ENCODE measurements at places on chromosomes 12 and 14. TPM values are rescaled to one million over a fixed set of nuclear protein-coding genes. Genes with fewer than 3 reads are reported as not detected.
A peak's percentile ranks its signal among the peaks of the same experiment; 100 is the strongest.

ZNF641 gene
- 5.6 TPM for total RNA-seq

DNA sequence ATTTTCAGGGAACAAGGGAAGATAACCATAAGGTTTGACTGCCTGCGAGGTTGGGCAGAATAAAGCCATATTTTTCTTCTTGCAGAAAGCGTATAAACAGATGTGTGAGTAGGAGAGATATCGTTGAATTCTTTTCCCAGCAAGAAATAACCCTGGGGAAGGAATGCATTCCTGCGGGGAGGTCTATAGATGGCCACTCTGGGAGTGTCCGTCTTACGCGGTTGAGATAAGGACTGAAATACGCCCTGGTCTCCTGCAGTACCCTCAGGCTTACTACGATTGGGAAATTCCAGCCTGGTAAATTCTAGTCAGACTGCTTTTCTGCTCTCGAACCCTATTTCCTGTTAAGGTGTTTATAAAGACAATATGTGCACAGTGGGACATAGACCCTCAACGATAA is 225.0 kb downstream of the LRIG3 start:
- DNase-seq, result no peak

RNF212B gene
- not detected for total RNA-seq

- DNase-seq, result no peak
Measured at GRCh38 chr12:85588221-85588620, 248.0 kb downstream of the RASSF9 start.

- DNase-seq, result peak; percentile 80
Measured at GRCh38 chr12:53352331-53353256, 16.4 kb upstream of the SP7 start.

DNA sequence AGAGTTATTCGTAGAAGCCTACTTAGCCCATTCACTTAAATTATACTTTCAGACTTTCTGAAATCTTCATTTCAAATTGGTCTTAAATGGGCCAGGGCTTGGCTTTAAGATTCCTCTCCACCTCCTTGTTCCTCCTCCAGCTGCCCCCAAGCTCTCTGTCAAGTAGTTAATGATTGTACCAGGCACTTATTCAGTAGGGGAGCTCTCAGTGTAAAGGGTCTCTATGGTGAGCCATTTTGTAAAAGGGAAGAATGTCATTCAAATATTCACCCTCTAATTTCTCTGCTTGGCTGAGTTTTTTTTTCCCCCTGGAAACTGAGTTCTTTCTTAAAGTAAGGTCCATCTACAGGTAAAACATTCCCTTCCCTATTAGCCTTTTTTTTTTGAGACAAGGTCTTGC is 96.6 kb downstream of the SUDS3 start:
- DNase-seq, result no peak

DNA sequence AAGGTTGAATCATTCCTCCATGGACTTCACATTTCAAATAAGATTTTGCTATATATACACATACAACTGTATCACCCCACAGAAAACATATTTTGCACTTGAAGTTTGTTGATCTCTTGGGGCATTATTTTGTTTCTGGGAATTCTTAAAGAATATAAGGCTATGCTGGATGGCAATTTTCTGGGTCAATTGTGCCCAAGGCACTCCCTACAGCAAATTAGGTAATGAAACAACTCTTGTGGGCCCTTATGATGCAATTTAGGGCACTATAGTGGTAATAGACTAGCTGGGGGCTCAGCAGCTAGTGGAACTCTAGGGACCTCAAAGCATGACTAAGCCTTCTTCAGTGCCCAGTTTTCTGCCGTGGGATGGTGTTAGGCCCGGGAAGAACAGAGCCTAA is 444.4 kb downstream of the NRXN3 start:
- DNase-seq, result no peak

- DNase-seq, result no peak
Measured at GRCh38 chr12:78695749-78696148, 168.8 kb upstream of the SYT1 start.

RPL41 gene
- 3,303 TPM for total RNA-seq

EGLN3 gene
- not detected for total RNA-seq

- DNase-seq, result peak; percentile 48
Measured at GRCh38 chr12:53300187-53300586, 692 bp downstream of the MYG1 start.

DNA sequence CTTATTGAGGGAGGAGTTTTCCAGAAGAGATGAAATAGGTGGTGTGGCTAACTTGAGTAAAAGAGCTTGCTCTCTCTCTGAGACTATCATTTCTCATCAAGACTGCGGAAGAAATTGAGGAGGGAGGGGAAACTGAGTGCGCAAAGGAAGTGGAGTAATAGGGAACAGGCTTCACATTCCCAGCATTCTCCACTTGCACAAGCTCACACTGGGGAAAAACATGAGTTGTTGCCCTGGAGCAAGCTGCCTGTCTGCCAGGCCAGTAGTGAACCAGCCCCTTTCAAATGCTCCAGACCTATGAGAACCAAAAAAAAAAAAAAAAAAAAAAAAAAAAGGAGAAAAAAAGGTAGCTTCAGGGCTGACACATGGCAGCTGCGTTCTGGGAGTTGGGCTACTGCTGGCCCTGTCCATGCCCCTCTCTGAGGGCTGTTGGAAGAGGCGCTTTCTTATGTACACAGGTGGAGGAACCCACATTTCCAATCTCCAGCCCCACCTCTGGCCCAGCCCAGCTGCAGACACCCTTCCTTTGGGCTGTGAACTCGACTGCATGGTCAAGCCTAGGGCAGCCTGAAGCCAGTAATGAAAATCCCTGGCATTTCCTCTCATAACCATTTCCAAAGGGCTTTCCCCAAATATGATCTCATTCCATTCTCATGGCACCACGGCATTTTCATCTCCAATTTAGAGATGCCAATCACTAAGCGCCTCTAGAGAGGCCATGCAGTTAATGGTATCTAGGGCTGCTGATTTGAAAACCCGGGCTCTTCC is 32.5 kb upstream of the EMP1 start:
- DNase-seq, result no peak

VDR gene
- 13.4 TPM for total RNA-seq

DNA sequence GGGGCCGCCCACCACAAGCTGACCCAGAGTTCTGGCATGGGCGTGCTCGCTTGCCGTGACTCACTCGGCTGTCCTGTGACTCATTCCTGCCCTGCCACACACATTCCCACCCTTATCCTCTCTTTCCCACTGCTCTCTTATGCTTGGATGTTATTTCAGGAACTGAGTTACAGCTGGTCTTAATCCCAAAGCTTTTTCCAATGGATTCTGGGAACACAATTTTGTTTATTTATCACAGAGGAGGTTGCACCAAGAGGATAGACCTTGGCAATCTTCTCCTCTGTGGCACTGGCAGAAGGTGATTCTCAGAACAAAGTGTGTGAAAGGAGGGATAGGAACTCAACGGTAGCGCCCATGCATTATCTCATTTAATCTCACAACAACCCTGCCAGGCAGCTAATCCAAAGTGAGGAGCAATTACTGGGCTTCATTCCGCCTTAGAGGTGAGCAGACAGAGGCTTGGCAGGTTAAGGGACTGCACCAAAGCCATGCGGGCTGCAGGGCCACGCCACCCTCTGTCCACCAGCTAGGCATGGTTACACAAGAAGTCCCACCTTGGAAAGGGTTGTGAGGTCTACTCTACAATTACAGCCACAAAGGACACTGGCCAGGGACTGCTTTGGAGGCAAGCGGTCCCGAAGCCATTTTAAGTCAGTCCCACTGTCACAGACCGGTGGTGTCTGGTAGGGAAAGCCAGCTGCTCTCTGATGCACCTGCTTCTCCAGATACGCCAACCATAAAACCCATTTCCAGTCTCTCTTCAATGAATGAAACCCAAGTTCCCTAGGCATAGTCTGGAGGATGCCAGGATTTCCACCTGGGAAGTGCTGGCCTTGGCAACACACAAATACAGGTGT is 32.9 kb downstream of the SYNE3 start:
- peak; percentile 93 for DNase-seq

- no peak for DNase-seq
Measured at GRCh38 chr14:97137705-97138104, 340.5 kb downstream of the VRK1 start.

GRCh38 chr12:18257251-18257650 is 4.1 kb upstream of the PIK3C2G start:
- no peak for DNase-seq

CLMN gene
- not detected for total RNA-seq

DNA sequence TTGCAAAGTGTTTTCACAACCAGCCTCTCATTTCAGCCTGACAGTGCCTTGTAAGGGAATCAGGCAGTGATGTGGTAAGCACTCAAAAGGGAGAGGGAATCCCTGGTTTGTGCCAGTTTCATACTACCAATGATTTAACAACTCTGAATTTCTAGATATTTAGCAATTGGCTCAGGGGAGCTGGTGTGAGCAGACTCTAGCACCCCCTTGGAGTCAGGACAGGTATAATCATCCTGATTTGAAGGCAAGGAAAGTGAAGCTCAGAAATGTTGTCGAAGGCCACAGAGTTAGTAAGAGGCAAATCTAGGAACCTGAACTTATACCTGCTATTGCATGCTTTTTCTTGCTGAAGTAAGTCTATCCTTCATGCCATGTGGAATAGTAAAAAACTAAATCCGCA is 63.1 kb upstream of the DACT1 start:
- no peak for DNase-seq

DNA sequence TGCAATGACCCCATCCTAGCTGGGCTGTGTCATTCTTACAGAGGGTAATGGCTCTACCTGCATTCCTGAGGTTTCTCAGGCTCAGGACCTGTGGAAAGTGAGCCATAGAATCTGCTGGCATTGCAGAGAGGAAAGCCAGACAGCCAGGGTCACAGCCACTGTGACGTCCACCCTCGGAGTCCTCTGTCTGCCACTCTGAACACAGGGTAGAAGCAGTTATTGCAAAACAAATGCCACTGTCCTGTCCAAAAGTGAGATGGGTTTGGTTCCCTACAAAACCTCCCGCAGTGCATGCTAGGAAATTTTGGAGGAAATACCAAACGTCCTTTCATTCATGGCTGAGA is 37.8 kb downstream of the TNFAIP2 start:
- no peak for DNase-seq

DNA sequence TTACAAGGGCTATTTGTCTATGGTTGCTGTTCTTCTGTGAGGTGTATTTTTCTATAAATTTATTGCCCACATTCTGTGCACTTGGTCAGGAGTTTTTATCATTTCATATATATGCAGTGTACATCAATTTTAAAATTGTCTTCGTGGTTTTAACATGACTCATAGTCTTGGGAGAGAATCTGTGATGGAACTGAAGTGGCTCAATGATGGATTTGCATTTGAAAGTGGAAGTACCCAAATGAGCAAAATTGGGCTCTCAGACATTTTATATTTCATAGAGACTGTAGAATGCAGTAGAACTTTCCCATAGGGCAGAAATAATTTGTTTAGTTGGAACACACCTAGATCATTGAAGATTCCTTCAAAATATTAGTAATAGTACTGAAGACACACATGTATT is 1.9 kb upstream of the SCFD1 start:
- peak; percentile 52 for DNase-seq

GRCh38 chr12:12786706-12787601 is 1.5 kb downstream of the APOLD1 start:
- DNase-seq, result peak; percentile 75

HHIPL1 gene
- total RNA-seq, result 1.2 TPM

GRCh38 chr12:106580671-106581508 is 1.9 kb upstream of the RFX4 start:
- DNase-seq, result no peak

GRCh38 chr12:4119157-4119761 is 154.3 kb upstream of the CCND2 start:
- no peak for DNase-seq

GRCh38 chr12:94380507-94380906 is 79.2 kb downstream of the CEP83 start:
- no peak for DNase-seq

GRCh38 chr12:82904219-82904790 is 217.6 kb downstream of the TMTC2 start:
- no peak for DNase-seq

- no peak for DNase-seq
Measured at GRCh38 chr12:58873496-58873895, 46.8 kb downstream of the LRIG3 start.

DNA sequence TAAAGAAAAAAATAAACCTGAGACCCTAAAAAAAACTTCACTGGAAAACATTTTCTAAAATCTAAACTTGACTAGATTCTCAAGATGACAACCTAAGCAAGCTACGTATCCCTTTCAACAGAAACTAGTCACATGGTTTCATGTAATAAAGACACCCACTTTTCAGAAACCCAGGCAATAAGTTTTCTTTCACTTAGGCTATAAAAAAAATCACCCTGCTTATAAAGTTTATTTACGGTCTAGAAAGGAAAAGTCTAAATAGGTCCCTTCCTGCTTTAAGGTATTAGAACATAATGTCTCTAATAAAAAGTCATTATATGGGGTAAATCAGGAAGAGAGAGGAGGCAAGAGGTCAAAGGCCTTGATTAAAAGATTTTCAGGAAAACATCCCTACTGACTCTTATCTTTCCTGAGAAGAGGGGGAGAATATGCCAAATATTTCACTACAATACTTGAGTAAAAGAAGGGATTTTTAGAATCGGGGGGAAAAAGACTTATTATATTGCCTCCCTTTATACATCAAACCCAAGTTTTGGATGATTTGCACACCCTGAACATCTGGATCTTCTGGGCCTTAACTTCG is 9.5 kb downstream of the CLIP1 start:
- no peak for DNase-seq

TMTC1 gene
- not detected for total RNA-seq

- DNase-seq, result no peak
Measured at GRCh38 chr14:80956922-80957321, 1.5 kb downstream of the TSHR start.

OR6C76 gene
- not detected for total RNA-seq

NFATC4 gene
- 80.7 TPM for total RNA-seq

SPX gene
- not detected for total RNA-seq

DNA sequence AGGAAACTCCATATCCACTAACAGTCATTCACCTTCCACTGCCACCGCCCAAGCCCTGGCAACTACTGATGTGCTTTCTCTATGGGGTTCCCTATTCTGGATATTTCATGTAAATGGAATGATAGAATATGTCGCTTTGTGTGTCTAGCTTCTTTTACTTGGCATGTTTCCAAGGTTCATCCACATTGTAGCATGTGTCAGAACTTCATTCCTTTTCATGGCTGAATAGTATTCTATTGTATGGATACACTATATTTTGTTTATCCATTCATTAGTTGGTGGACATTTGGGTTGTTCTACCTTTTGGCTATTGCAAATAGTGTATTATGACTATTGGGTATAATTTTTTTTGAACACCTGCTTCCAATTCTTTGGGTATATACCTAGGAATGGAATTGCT is 8.6 kb downstream of the POU6F1 start:
- no peak for DNase-seq

BMAL2 gene
- total RNA-seq, result 31.2 TPM

DNA sequence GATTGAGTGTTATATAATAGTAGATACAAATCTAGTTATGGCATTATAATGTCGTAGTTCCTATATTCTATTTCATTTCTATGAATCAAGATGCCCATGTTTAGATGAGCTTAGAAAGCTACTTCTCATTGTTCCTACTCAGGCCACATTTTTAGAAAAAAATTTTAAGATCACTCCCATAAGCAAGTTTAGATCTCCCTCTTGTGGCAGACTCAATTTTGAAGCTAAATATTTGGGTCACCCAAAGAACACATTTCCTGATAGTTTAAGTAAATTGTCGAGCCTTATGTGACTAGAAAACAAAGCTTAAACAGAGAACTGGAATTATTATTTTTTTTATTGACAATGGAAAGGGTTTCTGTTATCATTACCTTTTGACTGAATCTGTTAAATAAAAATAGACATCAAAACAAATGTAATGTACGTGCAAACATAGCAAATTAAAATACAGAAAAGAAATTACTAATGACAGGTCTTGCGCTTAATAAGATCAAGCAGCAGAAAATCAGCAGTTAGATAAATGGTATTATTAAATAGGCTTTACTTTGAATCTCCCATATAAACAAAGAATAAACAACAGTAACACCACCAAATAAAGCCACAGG is 180.2 kb downstream of the ACSS3 start:
- peak; percentile 56 for DNase-seq
